ENCODE measurements at places on chromosomes 11 and 22. TPM values are rescaled to one million over a fixed set of nuclear protein-coding genes. Genes with fewer than 3 reads are reported as not detected.
A peak's percentile ranks its signal among the peaks of the same experiment; 100 is the strongest.

MEI1 gene
- total RNA-seq = 73.0 TPM

DNA sequence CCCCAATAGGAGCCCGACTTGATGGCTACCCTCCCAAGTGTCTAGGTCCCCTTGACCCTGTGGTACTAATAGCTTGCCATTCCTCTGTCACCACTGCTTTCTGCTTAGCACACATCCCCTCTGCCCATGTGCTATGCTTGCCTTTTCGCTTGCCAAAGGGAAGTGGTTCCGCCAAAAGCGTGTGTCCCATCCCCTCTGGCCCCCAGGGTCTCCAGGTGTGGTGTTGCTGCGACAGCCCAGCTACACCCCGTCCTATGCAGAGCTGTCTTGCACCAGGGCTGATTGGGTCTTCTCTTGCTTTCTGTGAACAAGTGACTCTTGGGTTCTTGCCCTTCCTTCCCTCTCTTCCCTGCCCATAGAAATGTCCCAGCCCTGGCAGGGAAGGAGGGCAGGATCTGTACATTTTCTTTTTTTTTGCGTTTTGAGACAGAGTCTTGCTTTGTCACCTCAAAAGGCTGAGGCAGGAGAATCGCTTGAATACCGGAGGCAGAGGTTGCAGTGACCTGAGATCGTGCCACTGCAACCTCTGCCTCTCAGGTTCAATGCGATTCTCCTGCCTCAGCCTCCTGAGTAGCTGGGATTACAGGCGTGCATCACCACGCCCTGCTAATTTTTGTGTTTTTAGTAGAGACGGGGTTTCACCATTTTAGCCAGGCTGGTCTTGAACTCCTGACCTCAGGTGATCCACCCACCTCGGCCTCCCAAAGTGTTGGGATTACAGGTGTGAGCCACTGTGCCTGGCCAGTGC is 3.9 kb downstream of the TANGO2 start:
- DNase-seq = no peak

GAS2L1 gene
- 0.79 TPM for total RNA-seq

- no peak for DNase-seq
Observed at GRCh38 chr22:49198705-49199084, 629.0 kb downstream of the BRD1 start.

DNA sequence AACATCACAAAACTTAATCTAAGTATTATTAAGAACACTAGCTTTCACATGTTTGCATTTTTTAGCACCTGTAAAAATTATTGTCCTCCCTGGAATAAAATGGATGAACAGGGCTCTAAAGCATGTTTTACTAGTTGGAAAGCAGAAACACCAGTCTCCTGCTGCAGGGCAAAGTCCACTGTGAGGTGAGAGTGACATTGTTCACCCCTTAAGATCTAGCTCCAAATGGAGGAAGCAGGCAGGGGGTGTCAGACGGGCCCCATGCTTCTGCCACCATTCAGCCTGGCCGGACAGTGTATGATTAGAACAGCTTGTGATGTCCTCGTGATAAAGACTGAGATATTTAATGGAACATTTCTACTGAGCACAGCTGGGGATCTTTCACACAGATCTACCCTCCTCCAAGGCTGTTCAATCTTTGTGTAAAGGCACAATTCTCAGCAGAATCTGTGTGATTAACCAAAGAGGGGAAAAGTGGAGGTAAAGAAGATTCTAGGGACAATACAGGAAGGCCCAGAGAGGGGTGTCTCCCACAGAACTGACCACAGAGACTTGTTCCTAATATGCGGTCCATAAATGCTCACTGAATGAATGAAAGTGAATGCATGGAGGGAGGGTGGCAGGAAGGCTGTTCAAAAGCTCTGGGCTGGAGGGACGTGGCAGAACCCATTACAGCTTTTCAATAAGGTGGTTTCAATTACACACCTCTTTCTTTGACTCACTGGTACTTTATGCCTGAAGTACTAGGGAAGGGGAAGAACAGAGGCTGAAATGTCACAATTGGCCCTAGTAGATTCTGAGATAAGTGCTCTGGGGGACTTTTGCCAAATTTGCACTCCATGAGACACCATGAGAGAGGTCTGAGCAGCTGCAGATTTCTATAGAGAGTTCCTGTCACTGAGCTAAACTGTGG is 239.1 kb upstream of the ARHGAP20 start:
- DNase-seq = no peak

GRCh38 chr11:87428266-87428665 is 390.5 kb downstream of the TMEM135 start:
- no peak for DNase-seq

SCGB2A2 gene
- not detected for total RNA-seq

DNA sequence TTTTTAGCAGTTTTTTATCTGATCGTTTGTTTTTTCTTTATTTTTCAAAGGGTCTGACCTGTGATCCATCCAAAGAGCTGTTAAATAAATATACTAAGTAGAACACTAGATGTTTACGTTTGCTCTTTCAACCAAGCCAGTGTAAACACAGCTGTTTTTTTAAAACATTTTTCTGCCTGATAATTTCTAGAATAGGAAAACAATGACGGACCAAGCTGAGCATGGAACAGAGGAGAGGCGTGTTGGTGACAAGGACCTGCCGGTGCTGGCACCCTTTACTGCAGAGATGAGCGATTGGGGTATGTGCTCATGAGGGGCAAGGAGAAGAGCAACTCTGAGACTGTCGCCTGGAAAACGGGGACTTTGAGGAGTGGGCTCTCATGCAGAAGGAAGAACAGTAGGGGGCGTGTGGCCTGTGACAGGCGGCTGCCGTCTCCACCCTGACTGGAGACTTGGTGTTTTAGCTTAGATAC is 28.6 kb upstream of the PANX2 start:
- no peak for DNase-seq

SLC43A3 gene
- 159 TPM for total RNA-seq

DNA sequence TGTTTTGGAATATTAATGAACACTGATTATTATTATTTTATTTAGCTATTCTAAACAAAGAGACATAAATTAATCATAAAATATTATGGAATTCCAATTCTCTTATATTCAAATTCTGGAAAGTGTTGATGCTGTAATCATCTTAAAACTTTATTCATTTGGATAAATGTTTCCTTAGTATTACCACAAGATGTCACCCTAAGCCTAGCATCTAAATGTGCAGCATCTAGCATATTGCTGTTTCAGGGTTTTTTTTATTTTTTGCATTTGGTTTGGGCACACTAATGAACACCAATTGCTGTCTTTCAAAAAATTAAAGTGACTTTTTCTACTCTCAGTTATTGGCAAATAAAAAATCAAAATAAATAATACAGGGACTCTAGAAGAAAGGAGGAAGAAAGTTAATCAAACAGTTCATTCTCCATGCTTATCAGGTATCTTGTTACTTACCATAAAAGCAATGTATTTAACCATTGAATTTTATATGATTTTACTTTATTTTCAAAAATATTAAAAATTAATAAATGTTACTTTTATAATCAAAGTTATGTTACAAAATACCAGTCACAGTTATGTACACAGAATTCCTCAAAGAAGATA is 31.8 kb downstream of the DLG2 start:
- DNase-seq = no peak

GRCh38 chr22:41401781-41402648 is 20.3 kb downstream of the TEF start:
- DNase-seq = no peak

GRCh38 chr11:111659201-111660115 is 57.2 kb downstream of the SIK2 start:
- DNase-seq = no peak

DNA sequence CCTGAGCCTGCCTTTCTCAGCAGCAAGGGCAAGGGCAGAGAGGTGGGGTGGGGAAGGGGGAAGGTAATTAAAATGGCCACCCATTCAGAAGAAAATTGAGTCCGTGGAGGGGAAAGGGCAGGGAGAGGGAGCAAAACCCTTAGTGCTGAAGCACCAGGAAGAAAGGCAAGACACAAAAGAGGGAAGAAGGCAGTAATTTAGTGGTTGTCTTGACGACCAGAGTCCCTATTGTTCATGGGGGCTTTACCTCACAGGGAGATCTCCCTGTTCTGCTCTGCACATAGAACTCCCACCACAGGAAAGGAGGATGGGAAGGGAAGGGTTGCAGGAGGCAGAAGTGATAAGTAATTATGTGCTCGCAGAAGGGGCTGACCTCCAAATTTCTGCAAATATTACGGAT is 23.4 kb downstream of the SNX19 start:
- no peak for DNase-seq

GNB1L gene
- 20.5 TPM for total RNA-seq

GRCh38 chr22:37033605-37034430 is 14.3 kb downstream of the MPST start:
- DNase-seq = no peak

DNA sequence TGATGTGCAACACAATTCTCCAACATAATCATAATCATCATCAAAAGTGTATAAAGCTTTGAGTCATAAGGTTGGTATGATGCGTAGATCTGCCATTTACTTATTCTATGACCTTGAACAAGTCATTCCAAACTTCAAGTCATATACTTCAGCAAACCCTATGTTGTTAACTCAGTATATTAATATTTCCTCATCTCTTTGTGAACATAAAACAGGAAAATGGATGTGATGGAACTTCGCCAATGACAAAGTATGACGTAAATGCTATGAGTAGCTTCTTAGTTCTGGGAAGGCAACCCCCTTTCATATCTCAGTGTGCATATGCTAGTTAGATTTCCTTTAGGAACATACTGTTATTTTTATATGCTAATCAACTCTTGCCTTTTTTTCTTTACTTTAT is 102.7 kb upstream of the ANO3 start:
- no peak for DNase-seq

TMEM218 gene
- total RNA-seq = 14.6 TPM

GRCh38 chr11:35873721-35874120 is 70.1 kb upstream of the LDLRAD3 start:
- no peak for DNase-seq

DNA sequence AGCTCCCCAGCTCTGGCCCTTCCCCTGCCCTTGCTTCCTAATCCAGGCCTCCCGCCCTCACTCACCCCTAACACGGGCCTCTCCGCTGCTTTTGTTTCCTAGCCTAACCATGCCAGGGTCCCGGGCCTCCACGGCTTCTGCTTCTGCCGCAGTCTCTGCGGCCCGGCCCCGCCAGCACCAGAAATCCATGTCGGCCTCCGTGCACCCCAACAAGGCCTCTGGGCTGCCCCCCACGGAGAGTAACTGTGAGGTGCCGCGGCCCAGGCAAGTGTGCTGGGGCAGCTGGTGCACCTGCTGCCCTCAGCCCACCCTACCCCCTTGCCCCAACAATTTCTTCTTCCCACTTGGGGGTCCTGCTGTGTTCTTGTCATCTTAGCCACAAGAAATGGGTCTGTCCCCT is 13.1 kb downstream of the RCOR2 start:
- no peak for DNase-seq

DNA sequence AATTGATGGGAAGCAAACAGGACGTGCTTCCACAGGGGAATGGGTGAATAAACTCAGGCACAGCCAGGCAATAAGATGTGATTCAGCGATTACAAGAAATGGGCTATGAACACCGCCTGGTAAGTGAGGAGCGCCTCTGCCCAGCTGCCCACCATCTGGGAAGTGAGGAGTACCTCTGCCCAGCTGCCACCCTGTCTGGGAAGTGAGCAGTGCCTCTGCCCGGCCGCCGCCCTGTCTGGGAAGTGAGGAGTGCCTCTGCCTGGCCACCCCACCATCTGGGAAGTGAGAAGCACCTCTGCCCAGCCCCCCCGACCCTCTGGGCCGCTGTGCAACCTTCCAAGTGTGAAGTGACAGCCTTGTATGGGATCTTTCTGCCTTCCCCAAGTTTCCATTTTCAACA is 73.2 kb upstream of the PRR5 start:
- no peak for DNase-seq

DNA sequence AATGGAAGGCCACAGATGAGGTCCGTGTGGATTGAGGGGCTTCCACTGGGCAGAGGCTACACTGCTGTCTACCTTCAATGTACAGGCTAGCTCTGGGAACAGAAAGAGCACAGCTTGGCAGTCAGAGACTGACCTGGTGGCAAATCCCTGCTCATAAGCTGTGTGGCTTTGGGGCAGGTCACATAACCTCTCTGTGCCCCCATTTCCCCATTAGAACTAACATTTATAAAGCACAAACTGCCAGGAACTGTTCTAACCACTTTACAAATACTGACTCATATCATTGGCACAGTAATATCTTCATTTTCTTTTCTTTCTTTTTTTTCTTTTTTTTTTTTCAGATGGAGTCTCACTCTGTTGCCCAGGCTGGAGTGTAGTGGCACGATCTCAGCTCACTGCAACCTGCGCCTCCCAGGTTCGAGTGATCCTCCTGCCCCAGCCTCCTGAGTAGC is 3.1 kb downstream of the FOSL1 start:
- DNase-seq = no peak

- DNase-seq = peak; percentile 93
Observed at GRCh38 chr11:65027213-65028067, at the start of gene SNX15. SNX15 (plus strand) TSS chr11:65027439; CDS start chr11:65027538, 99 bp downstream.

DNA sequence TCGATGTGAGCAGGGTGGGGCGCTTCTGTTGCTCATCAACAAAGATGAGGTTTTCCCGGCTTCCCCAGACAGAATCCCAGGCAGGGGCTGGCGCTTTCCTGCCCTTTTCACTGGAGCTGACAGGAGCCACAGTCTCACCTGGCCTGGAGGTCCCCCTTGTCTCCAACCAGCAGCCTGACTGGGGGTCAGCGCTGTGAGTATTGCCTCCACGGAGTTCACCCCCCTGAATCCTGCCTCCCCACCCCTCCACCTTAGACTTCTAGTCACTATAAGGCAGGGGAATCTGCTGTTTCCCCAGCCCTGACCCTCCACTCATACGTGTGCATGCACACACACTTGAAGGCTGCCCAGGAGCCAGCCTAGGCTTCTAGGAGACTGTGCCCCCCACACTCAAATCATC is 58.8 kb upstream of the LYVE1 start:
- DNase-seq = no peak

DNA sequence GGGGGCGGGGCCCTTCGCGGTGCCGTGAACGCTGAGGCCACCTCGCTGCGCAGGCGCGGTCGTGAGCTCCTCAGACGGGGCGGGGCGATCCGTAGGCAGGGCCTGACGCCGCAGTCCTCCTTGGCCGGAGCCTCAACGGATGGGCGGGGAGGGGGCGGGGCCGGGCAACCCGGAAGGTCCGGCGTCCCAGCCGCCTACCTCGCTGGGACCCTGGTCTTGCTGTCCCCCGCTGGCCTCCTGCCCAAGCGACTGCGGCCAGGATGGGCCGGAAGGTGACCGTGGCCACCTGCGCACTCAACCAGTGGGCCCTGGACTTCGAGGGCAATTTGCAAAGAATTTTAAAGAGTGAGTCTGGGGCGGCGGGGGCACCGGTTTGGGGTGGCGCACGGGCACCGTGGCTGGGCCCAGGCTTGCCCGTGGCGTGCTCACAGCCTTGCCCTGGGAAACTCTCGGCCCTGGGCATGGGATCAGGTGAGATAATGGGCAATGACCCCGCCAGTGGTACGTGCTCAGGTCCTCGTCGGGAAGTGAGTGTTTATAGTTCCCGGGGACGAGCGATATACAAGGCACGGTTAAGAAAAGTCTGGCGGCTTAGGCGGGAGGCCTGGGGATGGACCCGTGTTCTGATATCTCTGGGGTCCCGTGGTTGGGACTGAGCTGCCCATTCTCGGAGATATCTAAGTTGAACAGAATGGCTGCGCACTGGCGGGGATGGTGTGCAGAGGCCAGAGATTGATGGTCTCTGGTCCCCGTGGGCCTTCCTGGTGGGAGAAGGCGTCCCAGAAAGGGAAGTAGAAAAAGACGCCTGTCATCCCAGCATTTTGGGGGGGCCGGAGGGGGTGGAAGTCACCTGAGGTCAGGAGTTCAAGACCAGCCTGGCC is at the start of gene NADSYN1:
TSS of gene NADSYN1 (plus strand) at position 167 of the 881 bp plus-strand sequence. CDS start at position 261, 94 bp downstream.
- peak; percentile 95 for DNase-seq
